ENCODE measurements at places on chromosomes 7 and 10.

GRCh38 chr10:87844837-87845623 is 18.3 kb downstream of the KLLN start:
- peak; percentile 31 for DNase-seq

DNA sequence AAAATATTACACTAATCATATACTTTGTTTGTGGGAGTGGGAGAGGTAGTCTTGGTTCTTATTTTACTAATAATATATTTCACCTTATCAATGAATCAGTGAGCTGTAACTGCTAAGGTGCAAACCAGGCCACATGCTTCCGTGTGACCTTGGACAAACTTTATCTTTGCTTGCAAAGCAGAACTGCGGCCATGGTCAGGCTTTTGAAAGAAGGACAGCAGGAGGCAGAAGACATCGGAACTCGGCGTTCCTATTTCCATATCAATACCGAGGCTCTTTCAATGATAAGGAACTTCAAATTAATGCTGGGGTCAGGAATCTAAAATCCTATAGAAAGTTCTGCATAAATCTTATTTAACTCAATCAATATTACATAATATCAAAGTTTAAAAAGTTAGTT is 491.9 kb upstream of the PFKP start:
- DNase-seq, result no peak

- DNase-seq, result no peak
Observed at GRCh38 chr10:127012071-127012768, 107.0 kb downstream of the DOCK1 start.

- peak; percentile 84 for DNase-seq
Observed at GRCh38 chr10:102229810-102230263, 3.7 kb downstream of the ELOVL3 start.

GRCh38 chr7:92528958-92529264 is 316 bp downstream of the RBM48 start:
- DNase-seq, result no peak

DNA sequence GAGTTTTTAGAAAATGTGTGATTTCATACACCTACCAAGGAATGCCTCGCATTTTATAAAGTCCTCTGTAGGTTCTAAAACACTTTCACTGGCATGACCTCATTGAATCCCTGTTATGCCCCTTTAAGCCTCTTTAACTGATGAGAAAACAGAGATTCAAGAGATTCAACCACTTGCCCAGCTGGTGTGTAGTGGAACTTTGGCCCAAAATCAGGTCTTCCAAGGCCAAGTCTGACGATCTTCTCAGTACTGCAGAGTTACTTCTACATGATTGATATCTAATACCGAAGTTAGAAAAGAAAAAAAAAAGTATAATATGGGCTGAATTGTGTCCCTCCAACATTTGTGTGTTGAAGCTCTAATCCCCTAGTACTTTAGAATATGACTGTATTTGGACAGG is 202.0 kb downstream of the WDR11 start:
- DNase-seq, result no peak

DNA sequence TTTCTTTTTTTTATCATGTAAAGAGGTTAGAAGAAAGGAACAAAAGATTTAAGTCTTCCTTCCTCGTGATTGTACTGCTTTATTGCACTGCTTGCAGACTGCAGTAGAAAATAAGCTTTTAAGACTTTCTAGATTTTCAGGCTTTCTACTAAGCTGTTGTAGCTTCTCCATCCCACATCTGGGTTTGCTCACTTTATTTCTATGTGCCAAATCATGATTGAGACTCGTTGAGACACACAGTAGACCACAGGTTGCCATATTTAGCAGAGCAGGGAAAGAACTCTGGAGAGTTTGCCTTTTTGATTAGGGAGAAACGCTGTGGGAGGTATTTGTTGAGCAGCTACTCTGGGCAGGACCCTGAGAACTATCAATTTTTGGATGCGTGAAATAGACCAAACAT is 89.2 kb upstream of the BTBD16 start:
- DNase-seq, result peak; percentile 26

- DNase-seq, result no peak
Observed at GRCh38 chr7:117091721-117092120, 138.4 kb downstream of the ST7 start.

GRCh38 chr10:33453081-33454025 is 118.9 kb upstream of the NRP1 start:
- DNase-seq, result peak; percentile 62

DNA sequence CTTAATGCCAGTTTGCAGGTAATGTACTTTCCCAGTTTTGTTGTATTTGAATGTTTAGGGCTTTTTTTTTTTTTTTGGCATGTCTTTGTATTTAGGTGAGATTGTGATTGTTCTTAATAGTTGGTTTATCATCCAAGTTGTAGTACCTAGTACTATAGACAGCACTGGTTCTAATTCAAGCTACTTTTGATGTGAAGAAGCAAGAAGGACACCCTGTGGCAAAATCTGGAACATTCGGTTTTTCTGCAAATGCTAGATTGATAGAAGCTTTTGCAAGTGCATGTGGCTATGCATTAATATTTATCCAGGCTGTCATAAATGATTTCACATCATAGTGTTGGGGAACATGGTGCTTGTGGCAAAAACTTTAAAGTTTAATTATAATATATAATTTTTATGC is 248.9 kb downstream of the FOXP2 start:
- peak; percentile 57 for DNase-seq

DNA sequence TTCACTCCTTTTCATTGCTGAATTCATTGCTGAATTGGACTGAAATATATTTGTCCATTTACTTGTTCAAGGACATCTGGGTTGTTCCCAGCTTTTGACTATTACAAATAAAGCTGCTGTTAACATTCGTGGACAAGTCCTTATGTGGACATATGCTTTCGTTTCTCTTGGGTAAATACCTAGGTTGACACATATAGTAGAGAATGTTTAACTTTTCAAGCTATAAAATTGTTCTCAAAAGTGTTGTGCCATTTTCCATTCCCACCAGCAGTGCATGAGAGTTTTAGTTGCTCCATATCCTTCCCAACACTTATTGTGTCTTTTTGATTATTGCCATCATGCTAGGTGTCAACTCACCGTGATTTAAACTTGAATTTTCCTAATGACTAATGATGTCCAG is 17.5 kb upstream of the CPVL start:
- DNase-seq, result no peak

DNA sequence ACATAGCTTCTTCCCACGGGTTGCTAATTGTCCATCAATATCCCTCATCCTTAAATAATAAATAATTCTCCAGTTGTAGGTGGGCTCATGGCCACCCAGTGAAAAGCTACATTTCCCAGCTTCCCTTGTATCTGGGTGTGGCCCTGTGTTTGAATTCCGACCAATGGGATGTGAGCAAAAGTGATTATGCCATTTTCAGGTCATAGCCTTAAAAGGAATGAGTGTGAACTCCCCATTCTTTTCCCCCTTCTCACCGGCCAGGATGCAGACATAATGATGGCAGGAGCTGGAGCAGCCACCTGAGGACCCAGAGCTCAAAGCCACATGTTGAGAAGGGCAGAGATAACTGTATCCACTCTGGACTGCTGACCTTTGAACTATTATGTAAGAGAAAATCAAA is 30.3 kb upstream of the CALU start:
- no peak for DNase-seq

DNA sequence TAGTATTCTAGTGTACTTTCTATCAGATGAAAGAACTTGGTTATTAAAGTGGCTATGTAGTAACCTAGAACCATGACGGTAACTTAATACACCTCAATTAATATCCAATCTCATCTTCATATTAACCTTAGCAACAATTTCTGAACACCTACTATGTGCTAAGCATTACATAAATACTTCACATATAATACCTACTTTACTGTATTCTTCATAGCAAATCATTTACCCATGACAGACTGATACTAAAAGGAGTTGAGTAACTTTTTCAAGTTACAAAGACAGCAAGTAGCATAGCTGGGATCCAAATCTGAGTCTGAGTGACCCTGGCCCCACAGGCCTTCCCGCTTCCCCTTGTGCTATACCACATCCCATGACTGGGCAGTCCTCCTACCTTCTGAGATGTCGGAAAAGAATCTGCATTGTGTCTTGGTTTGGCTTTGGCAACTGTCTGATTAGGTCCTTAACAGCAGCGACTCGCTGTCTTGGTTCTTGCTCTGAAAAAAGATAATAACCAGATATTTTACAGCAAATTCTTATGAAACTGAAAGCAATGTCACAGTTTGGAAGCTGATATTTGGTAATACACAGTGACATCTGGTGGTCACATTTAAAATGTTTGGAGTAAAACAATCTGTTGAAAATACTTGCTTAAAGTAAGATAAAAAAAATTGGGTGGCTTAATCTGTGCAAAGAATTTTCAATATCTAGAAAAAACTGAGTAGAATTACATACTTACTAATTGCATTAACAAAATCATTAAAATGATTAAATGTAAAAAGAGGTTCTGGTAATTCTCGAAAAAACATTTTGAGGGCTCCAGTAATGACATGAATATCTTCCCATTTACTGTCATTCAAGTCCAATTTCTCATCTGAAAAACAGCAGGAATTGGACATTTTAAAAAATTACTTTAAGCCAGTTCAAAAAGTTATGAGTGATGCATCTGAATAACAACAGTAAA is 120.1 kb downstream of the ARHGAP12 start:
- peak; percentile 86 for DNase-seq

DNA sequence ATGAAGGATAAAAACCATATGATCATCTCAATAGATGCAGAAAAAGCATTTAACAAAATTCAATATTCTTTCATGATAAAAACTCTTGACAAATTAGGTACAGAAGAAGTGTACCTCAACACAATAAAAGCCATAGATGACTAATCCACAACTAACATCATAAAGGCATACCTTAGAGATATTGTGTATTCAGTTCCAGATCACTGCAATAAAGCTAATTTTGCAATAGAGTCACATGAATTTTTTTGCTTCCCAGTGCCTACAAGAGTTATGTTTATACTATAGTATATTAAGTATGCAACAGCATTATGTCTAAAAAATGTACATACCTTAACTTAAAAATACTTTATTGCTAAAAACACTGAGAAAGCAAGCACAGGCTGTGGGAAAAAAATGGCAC is 18.9 kb upstream of the RNF32 start:
- no peak for DNase-seq

GRCh38 chr10:11479300-11479699 is 132.2 kb downstream of the USP6NL start:
- DNase-seq, result no peak

DNA sequence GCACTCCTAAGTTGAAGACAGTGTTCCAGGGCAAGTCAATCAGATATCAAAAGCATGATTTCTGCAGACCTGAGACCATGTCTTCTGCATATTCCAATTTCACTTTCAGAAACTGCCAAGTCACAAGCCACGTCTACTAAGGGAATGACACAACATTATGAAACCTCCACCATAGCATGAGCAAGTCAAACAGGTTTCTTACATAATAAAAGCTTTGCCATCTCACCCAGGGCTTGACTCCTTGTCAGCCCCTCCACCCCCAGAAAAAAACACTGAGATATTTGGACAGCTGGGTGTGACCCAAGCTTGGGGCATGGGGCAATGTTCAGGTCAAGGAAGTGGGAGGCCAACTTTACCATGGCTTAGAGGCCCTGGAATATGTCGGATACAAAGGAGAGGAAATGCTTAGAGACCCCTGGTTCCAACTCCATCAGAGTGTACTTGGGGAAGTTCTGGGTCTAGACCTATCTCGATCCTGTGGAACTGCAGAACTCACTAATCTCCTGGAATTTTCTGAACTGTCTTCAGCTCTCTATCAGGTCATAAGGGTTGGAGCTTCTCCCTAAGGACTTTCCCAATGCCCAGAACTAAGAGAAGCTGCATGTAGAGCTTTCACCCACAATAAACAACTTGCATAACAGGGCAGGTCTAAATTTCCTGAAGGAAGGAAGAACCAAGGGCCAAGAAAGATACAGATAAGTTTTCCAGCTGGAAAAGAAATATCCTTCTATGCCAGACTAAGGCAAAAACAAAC is 80.6 kb upstream of the NAMPT start:
- DNase-seq, result peak; percentile 61

GRCh38 chr7:8325067-8325466 is 63.1 kb upstream of the ICA1 start:
- DNase-seq, result no peak

DNA sequence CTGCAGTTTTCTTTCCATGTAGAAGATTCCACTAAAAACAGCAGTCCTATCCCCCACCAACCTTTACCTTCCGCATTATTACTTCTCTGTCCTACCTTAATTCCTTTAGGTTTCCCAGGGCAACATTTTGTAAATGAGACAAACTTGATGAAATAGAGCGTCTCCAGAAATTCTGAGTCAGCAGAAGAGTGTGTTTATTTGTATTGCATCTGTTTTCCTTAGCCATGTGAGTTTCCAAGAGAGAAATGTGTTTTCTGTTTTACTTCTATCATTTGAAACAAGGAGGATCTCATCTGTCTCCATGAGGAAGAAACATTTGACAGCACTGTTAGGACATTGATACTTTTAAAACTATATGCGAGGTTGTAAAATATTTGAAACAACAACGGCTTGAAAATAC is 244.2 kb upstream of the PLXDC2 start:
- DNase-seq, result no peak

GRCh38 chr7:38465956-38466355 is 165.2 kb downstream of the AMPH start:
- DNase-seq, result peak; percentile 51

DNA sequence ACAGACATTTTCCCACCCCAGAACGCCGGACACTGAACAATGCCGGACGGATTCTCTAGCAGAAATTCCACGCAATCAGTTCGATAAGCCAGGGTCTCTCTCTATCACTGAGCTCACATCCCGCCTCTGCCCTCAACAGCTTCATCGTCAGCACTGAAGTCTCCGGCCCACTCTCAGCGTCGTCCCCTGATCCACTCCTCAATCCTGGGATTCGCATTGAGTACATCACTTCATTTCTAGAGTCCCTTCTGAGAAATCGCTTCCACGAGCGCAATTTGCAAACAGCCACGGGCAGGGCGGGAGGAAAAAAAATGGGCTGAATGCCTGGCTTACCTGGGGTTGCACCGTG is 365 bp downstream of the YME1L1 start:
- DNase-seq, result peak; percentile 25

- no peak for DNase-seq
Observed at GRCh38 chr7:20541608-20542349, 73.7 kb upstream of the ABCB5 start.
